ENCODE measurements at places on chromosomes 16 and 17.

DNA sequence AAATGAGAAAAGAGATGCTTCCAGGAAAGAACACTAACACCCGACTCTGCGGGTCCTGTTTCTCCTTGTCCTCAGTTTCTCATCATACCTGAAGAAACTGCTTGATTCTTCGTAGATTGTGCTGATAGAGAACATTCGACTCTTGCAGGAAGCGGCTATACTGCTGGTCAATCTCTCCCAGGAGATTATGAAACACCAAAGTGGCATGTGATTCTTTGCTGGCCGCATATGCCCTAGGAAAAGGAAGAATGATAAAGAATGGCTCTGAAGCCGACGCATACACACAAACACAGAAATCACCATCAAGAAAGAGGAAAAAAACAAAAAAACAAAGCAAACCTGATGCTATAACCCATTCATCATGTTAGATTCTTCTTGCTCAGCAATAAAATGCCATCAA is 41.8 kb downstream of the STAT3 start:
- DNase-seq, result no peak

DNA sequence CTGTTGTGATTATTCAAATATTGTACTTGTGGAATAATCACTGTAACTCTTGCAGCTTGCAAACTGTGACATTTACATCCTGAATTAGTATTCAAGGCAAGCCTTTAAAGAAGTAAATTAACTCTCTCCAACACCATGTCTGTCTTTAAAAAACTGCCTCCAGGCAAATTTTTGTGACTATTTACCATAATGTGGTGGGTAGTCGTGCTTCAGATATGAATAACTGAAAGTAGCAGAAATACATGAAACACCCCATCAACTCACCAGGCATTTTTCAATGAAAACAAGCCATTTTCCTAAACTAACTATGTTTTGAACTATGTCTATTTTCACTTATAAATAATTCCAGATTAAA is 217.4 kb upstream of the PSMD7 start:
- DNase-seq, result no peak

- DNase-seq, result no peak
These were observed 3.4 kb downstream of the USH1G start for GRCh38 chr17:74919440-74920305.

DNA sequence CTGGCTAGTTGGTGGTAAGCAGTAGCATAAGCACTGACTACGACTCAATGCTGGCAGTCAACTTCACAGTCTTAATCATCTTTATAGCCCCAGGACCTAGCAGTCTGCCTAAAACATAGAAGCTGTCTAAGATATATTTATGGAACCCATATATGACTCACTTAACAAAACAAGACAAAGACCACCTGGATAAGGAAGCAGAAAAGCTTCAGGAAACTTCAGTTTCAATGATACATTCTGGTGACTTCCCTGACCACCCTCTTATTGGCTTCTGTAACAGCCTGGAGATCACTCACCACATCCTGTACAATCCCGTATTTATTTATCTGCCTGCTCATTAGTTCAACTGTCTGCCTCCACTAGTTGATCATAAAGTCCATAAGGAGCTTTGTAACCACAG is 95.5 kb downstream of the PMP22 start:
- DNase-seq, result no peak

DNA sequence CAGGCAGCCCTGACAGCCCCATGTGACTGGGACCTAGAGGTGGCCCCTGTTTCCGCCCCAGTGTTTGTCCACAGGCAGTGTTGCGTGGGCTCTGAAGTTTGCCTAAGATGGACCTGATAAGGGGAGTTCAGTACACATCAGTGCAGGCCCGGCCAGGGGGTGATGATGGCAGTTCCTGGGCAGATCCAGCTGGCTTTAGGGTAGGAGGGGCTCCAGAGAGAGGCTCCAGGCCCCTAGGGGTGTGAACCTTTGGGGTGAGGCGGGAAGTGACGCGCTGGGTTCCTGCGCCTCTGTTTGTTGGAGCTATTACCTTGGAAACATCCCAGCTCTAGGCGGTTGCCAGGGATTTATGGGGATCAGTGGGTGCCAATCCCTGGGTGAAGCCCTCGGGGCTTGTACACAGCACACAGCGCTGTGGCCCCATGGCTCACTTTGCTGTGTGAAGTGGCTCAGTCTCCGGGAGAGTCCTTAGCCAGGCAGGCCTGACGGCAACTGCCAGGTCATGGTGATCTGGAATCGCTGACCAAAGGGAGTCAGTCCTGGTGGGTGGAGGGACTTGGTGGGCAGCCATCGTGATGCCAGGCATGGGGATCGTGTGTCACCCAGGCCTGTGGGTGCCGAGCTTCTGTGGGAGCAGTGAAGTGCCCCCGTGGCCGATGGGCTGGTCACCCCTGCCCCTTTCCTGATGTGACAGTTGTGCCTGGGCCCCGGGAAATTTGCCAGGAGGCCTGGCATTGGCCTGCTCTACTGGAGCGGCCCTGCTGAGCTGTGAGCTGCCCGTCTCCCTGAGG is 146.1 kb downstream of the SEC14L1 start:
- DNase-seq, result no peak

DNA sequence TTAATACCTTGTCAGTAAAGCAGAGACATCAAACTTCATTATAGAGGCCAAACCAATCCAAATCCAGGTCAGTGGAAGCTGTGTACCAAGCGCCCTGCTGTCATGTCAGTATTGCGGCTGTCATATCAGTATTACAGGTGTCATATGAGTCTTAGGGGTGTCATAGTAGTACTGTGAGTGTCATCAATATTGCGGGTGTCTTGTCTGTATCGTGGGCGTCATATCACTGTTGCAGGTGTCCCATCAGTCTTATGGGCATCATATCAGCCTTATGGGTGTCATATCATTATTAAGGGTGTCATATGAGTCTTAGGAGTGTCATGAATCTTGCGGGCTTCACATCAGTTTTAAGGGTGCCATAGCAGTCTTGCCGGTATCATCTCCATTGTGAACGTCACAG is 6.0 kb upstream of the PRDM7 start:
- no peak for DNase-seq

DNA sequence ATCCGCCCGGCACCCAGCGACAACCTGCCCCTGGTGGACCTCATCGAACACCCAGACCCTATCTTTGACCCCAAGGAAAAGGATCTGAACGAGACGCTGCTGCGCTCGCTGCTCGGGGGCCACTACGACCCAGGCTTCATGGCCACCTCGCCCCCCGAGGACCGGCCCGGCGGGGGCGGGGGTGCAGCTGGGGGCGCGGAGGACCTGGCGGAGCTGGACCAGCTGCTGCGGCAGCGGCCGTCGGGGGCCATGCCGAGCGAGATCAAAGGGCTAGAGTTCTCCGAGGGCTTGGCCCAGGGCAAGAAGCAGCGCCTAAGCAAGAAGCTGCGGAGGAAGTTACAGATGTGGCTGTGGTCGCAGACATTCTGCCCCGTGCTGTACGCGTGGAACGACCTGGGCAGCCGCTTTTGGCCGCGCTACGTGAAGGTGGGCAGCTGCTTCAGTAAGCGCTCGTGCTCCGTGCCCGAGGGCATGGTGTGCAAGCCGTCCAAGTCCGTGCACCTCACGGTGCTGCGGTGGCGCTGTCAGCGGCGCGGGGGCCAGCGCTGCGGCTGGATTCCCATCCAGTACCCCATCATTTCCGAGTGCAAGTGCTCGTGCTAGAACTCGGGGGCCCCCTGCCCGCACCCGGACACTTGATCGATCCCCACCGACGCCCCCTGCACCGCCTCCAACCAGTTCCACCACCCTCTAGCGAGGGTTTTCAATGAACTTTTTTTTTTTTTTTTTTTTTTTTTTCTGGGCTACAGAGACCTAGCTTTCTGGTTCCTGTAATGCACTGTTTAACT is 1.0 kb downstream of the NOG start:
- peak; percentile 32 for DNase-seq

DNA sequence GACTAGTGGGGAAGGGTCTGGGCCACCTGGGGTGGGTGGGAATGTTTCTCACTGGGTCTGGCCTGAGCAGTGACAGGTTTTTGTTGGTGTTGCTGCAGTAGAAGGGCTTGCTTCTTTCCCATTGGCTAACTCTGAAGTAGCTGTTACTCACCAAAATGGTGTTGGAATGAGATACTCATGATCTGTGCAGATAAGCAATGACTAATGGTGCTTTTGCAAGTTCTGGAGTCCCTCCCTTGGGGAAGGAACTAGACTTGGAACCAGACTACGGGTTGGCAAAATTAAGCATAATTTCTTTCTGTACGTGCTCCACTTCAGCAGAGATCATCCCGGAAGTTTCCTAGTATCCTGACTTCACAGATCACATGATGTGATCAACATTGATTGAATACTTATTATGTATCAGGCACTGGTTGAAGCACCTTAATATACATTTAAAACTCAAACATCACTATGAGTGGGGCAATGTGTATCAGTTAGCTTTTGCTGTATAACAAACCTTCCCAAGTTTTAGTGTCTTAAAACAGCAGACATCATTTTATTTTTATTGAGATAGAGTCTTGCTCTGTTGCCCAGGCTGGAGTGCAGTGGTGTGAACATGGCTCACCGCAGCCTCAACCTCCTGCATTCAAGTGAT is 30.1 kb downstream of the CHP2 start:
- no peak for DNase-seq

DNA sequence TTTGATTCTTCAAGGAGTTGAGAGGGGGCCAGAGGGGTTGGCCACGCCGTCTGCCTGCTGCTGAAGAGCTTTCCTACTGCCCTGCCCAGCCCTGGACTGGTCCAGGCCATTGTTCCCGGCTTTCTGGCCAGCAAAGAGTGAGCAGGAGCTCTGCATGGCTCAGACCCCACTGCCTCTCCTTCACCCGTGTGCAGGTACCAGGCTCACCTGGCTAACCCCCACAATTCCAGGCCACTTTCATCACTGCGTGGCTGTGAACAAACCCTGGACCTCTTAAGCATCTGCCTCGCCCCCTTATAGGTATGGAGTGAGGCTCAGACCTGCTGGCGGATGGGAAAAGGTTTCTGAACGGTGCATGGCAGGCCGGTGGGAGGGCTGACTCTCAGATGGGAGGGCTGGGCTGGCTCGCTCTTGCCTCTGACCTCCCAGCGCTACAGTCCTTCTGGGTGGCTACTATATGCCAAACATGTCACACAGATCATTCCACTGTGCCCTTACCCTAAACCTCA is 8.9 kb downstream of the ZNF319 start:
- DNase-seq, result no peak
